ENCODE measurements at places on chromosomes 11 and 22.

DNA sequence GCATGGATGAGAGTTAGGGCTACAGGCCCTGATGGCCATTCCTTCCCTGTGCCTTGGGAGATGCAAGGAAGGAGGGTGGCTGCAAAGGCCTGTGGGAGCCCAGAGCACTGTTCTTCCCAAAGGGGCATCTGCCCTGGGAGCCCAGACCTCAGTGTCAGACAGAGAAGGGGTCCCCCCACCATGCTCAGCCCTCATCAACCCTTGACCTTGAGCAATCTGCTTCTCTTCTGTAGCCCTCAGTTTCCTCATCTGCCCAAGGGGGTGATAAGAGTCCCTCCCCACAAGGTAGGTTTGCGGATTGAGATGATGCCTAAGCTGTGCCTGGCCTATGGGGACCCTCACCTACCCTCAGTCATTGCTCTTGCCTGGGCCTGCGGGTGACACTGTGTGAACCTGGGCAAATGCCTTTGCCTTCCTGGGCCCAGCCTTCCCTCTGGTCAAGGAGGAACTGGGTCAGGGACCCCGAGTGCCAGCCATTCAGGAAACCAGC, 47.5 kb downstream of the IGLL5 start:
- DNase-seq, result no peak

- no peak for DNase-seq
Observed at GRCh38 chr22:29569011-29569678, 11.8 kb downstream of the NIPSNAP1 start.

GRCh38 chr22:47654922-47655491, 892.6 kb downstream of the TBC1D22A start:
- DNase-seq, result no peak

DNA sequence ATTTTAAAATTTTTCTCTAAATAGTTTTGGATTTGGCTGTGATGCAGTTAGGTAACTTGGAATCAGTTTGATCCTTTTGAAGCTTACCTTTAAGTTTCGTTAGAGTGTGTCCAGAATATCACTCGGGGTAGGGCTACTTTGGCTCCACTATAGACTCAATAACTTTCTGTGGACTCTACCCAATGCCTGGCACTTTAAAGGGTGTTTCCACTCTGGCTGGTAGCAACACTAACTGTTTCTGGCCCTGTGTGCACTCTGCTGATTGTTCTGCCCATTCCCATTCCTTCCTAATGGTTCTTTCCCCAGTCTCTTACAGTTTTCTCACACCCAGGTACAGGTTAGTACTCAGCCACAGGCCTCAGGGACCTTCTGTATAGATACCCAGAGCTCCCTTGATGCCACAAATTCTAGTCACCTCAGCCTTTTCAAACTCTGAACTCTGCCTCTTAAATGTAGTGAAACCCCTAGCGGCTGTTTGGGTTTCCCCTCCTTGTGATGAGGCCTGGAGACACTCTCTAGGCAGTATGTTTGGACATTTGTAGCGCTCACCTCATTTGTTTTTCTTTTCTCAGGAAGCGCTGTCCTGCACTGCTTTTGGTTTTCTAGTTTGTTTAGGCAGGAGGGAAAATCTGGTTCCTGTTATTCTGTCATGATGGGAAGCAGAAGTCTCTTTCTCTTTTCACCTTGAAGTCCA, 16.8 kb downstream of the CUL5 start:
- DNase-seq, result peak; percentile 14

- DNase-seq, result no peak
Observed at GRCh38 chr11:29962243-29962642, 54.6 kb downstream of the KCNA4 start.

DNA sequence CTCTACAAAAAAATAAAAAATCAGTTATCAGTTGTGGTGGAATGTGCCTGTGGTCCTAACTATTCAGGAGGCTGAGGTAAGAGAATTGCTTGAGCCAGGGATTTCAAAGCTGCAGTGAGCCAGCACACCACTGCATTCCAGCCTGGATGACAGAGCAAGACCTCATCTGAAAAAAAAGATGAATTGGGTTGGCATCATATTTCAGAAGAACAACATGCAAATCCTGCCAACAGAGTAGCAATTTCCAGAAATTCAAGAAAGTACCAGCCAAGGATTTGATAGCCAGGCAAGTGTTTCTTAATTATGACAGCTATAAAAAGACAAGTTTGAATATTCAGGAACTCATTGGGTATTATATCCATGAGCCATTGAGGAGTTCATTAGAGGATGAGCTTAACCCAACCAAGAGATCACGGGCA, 75.2 kb downstream of the USP47 start:
- no peak for DNase-seq

GRCh38 chr11:100691896-100692653, 5.0 kb downstream of the ARHGAP42 start:
- DNase-seq, result no peak

GRCh38 chr11:134530636-134531326, 118.7 kb upstream of the B3GAT1 start:
- no peak for DNase-seq

DNA sequence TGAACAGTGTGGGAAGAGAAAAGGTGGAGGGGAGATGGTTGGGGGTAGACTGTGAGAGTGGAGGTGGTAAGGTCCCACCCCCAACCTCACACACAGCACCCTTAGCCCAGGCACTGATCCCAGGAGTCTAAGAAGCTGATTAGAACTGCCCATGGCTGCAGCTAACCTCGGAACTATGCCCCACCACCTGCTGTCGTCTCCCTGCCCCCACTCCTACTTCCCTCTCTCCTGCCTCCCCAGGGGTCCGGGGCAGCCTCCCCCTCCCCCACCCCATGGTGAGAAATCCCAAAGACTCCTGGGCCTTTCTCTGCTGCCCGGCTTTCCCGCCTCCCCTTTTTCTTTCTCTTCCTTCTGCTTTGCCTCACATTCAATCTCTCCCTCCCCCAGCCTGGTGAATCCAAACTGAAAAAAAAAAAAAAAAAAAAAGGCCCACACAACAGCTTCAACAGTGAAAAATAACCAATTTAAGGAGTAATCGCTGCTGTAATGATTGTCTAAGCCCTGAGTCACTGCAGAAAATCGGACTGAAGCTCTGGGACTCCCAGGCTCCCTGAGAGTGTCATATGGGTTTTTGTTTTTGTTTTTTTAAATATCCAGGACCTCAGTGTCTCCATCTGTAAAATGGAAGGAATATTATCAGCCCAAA, 9.6 kb upstream of the TP53I11 start:
- DNase-seq, result no peak

DNA sequence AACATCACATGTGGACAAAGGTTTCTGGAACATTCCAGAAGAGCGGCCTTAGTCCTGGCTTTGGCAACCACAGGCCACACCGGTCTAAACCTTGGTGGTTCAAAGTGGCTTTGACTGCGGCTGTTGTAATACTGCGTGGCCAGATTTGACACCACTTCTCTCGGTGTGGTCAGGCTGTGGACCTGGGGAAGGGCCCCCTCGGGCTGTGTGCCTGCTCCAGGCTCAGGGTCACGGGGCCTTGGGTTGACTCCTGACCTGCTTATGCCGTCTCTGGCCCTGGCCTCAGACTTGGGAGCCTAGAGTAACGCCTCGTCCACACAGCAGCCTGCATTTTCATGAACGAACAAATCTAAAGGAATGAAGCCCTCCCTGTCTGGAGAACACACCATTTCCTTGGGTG, 118.0 kb downstream of the PHF21B start:
- DNase-seq, result no peak

- no peak for DNase-seq
Observed at GRCh38 chr11:61611309-61611708, 30.4 kb upstream of the SYT7 start.

DNA sequence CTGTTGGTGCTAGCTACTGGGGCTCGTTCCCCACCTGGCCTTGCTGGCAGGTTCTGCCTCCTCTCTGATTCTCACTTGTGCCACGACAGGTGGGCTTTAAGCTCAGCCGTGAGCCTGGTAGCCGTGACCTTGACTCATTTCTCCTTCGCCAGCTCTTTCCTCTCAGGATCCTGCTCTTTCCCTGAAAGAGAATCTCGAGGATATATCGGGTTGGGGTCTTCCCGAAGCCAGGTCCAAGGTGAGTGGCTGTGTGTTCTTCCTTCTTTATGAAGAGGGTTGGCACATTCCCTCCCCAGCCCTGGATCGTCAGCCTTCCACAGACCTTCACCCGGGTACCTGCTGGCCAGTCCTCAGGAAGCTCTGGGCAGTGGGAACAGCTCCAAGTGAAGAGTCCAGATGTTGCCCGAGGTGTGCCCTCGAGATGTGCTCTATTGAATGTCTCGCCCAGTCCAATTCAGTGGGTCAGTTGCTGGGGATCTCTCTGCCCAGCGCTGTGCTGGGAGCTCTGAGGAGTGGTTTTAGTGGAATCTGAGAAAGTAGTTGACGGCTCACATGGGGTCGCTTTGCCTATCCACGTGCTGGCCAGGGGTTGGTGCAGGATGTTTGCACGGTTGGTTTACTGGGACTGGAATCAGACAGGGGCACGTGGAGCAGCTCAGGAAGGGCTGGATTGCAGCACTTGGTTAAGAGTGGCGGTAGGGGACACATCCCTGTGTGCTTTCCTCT, 1.4 kb downstream of the ZNF74 start:
- no peak for DNase-seq

DNA sequence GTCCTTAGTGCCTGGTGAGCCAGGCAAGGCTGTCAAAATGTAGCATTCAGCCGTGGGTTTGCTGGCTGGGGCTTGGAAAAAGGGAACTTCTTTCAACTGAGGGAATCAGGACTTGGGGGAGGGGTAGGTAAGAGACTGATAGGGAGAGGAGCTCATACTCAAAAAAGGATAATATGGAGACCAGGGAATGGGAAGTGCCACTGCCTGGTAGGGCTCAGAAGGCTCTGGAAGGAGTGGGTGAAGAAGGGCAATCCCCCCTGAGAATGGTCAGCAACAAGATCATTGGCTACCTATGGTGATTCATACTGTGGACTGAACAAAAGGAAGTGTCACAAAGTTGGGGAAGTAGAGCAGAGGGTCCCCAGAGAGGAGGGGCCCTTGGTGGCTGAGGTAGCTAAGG, 1.9 kb downstream of the CNGA4 start:
- no peak for DNase-seq

DNA sequence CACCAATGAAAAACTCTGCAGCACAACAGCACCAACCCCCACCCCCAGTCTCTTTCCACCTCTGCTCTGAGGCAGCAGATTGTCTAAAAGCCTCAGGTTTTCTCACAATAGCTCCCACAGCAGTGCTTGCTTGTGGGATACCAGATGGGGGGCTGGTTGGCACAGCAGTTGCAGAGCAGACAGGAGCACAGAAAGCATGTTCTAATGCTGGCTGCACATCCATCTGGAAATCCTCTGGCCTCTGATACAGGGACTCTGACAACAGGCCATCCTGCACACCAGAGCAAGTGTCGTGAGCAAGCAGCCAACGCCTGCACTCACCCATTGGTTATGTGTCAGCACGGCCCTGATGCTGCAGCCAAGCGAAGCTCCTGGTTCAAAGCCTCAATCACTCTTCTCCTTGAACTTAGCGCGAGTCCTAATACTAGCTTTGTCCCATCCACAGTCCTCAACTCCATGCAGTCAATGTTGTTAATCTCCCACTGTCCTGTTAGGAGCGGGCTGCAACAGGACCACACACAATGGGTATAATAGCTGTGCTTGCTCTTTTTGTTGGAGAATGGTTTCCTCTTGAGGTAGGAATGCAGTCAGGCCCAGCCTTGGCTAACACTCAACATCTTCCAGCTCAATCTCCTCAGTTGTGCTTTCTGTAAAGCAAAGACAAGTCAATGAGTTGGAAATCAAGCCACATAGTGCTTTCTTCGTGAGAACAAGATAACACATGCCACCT, 30.3 kb downstream of the VSTM5 start:
- no peak for DNase-seq

- DNase-seq, result no peak
Observed at GRCh38 chr11:32881286-32881685, 11.3 kb upstream of the QSER1 start.

DNA sequence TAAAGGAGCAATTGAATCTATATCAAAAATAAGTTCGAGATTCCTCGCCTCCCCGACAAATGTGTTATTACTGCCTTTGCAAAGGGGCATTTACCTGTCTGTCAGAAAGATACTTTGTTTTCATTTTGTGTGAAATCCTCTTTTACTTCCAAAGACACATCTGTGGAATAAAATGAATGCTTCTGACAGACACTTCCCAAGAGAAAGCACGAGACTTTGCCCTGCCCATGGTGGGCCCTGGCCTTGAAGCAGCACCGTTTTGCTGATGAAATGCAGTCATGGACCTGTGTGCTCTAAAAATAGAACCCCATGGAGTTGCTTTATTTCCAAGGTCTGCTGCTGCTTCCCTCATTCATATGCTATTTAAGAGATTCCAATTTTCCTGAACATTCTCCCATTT, 85.9 kb upstream of the USP47 start:
- no peak for DNase-seq

- no peak for DNase-seq
Observed at GRCh38 chr11:134544095-134544815, 132.2 kb upstream of the B3GAT1 start.

DNA sequence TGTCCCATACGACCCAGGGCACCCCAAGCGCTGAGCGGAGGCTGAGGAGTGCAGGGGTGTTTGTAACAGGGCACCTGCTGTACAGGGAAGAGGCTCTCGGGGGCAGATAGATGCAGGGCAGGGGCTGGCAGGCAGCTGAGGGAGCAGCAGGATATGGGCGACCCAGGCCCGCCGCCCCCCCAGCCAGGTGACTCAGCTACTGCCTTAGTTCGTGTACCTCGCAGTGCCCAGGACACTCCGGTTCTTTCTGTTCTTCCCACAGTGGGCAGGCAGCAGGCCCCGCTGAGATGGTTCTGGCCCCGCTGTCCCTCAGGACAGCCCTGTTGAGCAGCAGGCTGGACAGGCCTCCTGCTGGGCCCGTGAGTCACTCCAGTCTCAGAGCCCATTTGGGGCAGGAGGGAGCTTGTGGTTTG, 16.2 kb downstream of the PHLDA2 start:
- DNase-seq, result no peak

- DNase-seq, result no peak
Observed at GRCh38 chr22:33391298-33391697, 333.1 kb upstream of the SYN3 start.

DNA sequence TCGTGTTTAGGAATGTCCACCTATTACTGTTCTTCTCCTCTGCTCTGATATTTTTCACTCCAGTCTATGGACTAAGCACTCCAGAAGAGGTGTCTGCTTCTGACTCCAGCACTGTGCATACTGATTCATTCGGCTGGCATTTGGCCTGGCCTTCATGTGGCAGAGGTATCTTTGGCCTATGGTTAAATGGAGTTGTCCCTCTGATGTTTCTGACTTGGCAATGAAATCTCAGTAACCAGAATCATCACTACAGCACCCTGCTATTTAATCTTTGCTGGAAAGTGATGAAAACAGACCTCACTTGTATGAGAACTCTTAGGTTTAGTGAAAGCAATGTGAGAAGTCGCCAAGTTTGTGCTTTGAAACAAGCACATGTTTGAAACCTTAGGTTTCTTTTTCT, 155.2 kb downstream of the MAML2 start:
- no peak for DNase-seq

GRCh38 chr11:94895451-94895850, 77.9 kb downstream of the CWC15 start:
- DNase-seq, result no peak
